ENCODE measurements at places on chromosomes 12 and 14.

DNA sequence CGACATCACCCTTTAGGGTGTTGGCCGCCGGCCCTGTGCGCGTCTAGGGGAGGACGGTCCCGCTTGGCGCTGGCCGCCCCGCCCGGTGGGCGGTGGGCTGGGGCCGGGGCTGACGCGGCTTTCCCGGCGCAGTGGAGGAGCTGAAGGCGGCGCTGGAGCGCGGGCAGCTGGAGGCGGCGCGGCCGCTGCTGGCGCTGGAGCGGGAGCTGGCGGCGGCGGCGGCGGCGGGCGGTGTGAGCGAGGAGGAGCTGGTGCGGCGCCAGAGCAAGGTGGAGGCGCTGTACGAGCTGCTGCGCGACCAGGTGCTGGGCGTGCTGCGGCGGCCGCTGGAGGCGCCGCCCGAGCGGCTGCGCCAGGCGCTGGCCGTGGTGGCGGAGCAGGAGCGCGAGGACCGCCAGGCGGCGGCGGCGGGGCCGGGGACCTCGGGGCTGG, 3.6 kb downstream of the TNFAIP2 start:
- DNase-seq: peak; percentile 81

DNA sequence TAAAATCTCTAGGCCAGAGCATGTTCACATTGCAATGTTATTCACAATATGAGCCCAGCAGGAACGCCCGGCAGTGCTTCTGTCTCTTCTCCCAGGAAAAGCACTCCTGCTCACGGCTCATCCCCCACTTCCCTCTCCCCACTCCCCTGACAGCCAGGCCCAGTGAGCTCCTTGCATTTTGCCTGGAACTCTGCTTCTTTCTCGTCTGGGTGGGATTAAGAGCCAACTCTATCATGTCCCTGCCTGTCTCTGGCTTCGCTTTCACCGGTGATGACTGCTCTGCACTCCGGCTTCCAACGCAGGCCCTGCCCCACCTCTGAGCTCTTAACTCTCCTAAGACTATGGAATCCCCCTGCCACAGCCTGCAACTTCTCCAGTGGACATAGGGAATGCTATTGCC, 2.5 kb downstream of the PLEK2 start:
- no peak for DNase-seq

- DNase-seq: no peak
These were observed 75.5 kb upstream of the LHX5 start for GRCh38 chr12:113546916-113547863.

GRCh38 chr12:100793182-100793581, 1.4 kb upstream of the ANO4 start:
- DNase-seq: no peak

DNA sequence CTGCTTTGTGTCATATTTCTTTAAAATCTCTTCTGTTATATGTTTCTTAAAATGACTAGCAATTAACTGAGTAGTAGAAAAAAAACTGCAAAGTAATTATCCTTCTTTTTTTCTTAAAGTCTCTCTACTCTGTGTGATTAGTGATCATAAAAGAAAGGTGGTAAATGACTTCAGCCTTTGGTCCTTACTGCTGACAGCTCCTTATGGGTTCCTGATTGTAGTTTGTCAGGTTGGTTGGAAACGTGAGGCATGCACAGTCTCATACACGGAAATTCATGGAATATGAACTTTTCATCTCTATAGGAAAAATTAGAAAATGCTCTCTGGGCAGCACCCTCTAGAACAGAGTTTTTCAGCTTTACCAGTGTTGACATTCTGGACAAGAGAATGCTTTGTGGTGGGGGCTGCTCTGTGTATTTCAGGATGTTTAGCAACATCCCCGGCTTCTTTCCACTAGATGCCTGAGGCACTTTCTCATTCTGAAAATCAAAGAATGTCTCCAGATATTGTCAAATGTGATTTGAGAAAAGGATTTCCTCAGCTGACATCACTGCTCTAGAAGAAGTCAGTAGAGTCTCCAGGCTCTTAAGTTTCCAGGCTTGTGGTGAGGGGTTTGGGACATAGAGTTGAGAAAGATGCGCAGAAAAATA, 121.0 kb downstream of the PIK3C2G start:
- DNase-seq: no peak

Data from right lobe of liver (tissue), 6 donors.